ENCODE measurements at places on chromosomes 13 and 19. TPM values are rescaled to one million over a fixed set of nuclear protein-coding genes. Genes with fewer than 3 reads are reported as not detected.

DNA sequence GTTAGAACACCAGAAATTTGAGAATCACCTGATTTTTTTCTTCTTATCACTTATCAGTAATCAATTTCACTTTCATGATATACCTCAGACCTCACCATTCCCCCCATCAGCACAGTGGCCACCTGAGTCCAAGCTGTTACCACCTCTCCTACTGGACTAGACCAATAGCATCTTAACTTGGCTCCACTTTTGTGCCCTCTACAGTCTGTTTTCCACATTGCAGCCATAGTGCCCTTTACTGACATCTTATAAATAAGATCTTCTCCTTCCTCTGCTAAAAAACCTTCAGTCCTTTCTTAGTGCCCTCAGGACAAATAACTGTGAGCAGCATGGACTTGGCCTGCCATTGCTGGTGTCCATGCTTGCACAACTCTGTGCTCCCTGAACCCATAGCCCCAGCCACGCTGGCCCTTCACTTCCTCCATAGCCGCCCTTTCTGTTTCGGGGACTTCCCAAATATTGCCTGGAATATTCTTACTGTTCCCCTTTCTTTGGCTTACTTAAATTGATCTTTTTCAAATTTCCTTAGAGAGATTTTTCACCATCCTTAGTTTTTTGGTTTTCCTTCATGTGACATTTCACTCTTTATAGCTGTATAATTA lies 380.8 kb downstream of the LMO7 start:
- DNase-seq, result no peak

DNA sequence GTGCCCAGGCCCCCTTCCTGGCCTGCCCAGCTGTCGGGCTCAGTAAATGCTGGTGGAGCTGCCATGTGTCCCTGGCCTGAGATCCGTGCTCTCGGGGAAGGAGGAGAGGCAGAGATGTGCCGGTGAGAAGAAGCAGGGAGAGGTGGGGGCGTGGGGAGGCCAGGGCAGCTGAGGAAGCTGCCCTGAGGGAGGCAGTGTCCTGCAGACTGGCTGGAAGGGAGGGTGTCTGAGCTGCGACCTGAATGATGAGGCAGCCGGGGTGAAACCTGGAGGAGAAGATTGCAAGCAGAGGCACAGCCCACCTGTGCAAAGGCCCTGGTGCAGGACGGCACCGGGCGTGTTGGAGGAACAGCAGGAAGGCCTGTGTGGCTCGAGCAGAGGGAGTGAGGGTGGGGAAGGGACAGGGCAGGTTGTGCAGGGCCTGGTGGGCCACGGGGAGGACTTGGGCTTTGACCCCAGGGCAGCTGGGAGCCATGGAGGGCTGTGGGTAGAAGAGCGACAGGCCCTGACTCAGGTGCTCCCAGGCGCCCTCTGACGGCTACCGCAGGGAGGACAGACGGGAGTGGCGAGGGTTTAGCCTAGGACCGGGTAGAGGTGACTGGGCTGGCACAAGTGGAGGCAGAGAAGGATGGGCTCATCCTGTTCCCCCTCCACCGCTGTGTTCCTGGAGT lies 14.0 kb upstream of the CELF5 start:
- DNase-seq, result peak; percentile 57

DNA sequence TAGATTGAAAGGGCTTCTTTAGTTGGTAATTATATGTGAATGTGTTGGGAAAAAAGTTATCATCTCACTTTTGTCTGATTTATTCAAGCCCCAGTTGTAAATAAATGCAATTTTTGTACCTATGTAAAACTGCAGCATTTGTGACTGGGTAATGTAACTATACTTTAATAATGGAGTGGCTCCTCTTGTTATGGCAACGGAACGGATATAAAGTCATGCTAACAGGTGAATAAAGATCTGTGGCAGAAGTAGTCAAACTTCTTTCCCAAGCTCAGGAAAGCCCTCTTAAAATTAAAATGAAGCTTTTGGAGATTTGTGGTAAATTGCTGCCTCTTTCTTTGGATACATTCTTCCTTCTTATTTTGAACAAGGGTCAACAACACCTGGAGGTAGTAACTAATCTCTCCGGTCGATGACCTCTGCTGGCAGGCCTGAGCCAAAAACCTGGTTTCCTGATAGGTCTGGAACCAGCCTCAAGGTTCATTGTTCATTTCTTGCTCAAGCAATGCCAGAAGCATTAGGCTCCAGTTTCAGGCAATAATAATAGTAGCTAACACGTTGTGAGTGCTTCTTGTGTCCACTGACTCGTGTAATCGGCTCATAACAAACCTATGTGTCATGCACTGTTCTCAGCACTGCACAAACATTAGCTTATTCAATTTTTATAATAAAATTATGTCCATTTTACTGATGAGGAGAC lies 313.4 kb upstream of the DACH1 start:
- DNase-seq, result no peak

DNA sequence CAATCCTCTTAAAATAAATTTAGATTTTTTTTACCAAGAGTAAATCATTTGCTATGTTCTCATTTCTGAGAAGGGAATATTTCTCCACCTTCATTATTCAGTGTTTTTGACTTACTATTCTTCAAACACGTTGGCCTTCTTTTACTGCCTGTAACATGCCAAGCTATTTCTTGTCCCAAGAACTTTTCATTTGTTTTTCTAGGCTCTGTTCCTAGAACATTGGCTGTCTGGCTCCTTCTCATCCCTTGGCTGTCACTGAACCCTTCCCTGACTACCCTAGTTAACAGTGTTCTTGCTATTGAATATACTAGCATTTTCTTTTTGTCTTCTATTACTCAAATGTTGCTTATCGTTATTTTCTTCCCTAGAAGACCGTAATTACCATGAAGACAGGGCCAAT lies 248.1 kb downstream of the ITGBL1 start:
- no peak for DNase-seq

DNA sequence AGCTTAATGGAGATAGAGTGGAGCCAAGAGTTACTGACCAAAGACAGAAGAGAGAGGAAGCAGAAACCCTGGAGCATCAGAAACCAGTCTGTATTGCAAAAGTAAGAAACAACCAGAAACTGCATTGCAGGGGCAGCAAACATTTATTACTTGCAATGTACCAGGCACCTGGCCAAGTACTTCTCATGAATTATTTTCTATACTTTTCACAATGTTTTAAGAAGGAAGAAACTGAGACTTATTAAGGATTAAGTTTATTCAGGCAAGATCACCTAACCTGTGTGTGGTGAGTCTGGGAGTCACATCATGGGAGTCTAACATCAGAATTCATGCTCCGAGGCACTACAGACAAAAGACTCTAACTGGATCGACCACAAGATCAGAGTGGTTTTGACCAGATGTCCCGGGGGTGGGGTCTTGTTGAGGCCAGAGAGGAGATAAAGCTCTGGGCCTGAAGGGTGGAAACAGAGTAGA lies 47.4 kb downstream of the TNFRSF19 start:
- no peak for DNase-seq

- no peak for DNase-seq
Observed at GRCh38 chr19:48994035-48994386, 324 bp downstream of the RUVBL2 start.

DNA sequence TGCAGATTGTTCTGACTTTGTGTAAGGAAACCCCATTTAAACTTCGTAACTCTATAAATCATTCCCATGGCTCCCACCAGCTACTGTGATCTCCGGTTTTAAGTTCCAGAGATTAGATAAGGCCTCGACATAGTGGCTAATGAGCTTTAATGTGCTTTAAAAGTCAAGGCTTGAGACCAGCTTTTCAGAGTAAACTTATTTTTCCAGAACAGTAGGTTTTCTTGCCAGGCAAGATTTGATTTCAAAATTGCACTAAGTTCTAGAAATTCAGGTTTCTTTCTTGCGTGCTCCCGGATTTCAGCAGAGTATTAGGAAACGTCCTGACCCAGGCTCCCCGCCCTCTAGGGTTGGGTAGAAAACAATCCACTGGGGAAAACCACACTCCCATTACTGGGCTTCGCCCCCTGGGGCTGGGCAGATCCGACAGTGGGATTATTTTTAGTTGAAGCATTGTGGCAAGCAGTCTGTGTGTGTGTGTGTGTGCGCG lies 43.3 kb downstream of the CRYL1 start:
- DNase-seq, result no peak

DNA sequence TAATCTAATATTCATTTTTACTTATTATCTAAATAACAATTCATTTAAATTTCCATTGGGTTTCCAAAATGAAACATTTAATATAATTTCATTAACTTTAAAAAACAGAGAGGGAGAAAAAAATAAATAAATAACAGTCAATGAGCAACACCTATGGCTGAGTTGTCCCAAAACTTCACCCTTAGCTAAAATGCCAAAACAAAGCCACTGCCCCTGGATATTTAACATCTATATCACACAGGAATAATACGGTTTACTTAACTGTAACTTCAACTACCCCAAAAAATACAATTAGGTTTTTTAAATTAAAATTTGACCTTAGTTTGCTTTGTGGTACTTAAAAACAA lies 541 bp downstream of the ELF1 start:
- no peak for DNase-seq

- DNase-seq, result no peak
Observed at GRCh38 chr13:83311886-83312577, 570.2 kb downstream of the SLITRK1 start.

DNA sequence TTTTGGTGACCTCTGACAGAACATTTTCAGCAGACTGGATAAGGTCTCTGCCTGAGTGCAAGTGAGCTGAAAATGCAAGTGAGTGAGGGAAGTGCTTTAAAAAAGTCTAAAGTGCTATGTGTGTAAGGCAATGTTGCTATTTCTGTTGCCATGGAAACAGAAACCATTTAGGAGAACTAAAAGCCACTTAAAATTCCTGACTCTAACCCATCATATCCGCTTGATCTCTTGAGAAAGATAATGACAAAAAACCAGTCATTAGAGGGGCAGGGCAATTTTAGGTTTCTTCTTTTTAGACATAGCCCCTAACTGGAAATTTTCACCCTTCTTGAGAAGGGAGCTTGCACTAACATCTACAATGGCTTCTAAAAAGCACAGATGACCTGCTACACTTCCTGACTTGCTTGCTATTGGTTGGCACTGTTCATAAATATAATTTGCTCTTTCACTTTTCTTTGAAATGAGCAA lies at the start of gene CYSLTR2:
Gene CYSLTR2 (plus strand): TSS at position 458 of the 468 bp plus-strand sequence. CDS start 52,889 bp downstream, outside the sequence.
- peak; percentile 86 for DNase-seq

DNA sequence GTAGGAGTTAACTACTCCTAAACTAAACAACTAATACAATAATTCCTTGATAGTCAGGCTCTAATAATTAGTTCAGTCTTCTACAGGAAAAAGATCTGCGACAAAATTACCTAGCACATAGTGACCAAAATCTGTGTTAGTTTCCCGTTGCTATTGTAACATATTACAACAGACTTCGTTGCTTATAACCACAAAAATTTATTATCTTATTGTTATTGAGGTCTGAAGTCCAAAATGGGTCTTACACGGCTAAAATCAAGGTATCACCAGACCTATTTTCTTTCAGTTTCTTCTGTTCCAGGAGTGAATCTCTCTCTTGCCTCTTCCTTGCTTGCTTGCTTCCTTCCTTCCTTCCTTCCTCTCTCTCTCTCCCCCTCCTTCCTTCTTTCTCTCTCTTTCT lies 993.6 kb upstream of the SPRY2 start:
- no peak for DNase-seq

GRCh38 chr19:36605101-36605876 lies at the start of gene ZNF382:
ZNF382 (plus strand) TSS chr19:36605313; CDS start chr19:36609915, 4,602 bp downstream.
- peak; percentile 89 for DNase-seq

- no peak for DNase-seq
Observed at GRCh38 chr19:58003174-58003828, 681 bp upstream of the ZNF606 start.

- DNase-seq, result peak; percentile 62
Observed at GRCh38 chr13:100203696-100204367, 114.9 kb downstream of the PCCA start.

DNA sequence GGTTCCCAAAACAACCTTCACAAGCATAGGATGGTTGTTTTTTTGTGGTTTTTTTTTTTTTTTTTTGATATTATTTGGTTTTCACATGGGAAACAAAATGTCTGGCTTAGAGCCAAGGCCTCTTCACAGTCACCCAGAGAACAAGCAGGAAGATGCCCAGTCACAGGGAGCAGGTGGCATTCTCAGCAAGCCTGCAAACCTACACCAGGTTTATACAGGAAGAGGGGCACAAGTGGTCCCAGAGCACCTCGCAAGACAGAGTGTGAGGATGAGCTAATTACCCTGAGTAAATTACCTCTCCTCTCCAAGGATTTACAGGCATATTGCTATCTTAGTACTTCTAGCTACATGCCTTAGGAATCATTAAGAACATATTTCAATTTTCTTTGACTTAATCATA lies 1375.6 kb downstream of the EFNB2 start:
- DNase-seq, result no peak

DNA sequence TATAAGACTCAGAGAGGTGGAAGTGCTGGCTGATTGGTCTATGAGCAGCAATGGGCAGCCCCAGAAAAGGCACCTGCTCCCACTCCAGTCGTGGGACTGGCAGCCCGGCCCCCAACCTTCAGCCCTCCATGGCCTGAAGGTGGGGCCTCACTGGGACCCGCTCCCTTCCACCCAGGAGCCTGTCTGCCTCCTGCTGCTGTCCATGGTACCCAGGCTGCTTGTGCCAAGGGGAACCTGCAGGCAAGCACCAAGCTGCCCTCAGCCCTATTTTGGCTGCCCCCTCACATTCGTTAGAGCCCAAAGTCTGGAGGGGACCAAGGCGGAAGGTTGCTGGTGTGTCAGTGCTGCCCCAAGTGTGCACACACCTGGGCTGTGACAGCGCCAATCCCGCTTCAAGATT lies 2304.9 kb downstream of the PCDH9 start:
- DNase-seq, result no peak

DNA sequence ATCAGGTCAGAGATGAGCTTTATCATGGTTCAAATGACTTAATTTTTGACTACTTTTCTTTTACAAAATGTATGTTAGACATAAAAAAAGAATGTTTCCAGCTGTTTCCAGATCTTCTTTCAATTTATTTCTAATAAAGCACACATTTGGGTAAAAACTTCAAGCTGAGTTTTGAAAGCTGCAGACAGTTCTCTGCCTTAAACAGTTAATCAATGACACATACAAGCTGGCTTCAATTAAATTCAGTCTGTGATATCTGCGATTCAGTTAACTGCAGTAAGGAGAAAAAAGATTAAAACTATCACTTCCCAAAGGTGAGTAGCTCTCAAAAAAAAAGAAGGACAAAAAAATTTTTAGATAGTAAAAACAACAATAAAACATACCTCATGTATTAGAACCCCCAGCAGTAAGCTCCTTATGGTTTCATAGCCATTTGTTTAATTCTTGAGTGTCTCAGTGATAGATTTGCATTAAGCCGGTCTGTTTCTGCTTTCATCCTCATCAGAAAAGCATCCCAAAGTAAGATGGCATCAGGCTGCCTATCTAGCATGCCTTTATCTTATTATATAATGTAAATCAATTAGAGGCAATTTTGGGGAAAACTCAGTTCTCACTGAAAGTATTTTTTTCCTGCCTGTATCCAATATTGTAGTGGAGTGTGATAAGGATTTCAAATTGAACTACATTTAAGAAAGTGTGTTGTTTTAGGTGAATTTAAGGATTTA lies 81.8 kb upstream of the STARD13 start:
- no peak for DNase-seq

The IGLON5 gene
- not detected for total RNA-seq

The GIPR gene
- 6.1 TPM for total RNA-seq

The SLC25A41 gene
- total RNA-seq, result not detected

The KLK4 gene
- not detected for total RNA-seq

The SIGLEC14 gene
- 1.4 TPM for total RNA-seq

The KIR2DL1 gene
- not detected for total RNA-seq

The ZIM2 gene
- not detected for total RNA-seq

The LILRB2 gene
- 1.2 TPM for total RNA-seq

The TUBA3C gene
- total RNA-seq, result not detected

The NUMBL gene
- 15.8 TPM for total RNA-seq
